ENCODE measurements at places on chromosomes 4 and X.

GRCh38 chrX:77493677-77494553, 46.7 kb downstream of the FGF16 start:
- no peak for DNase-seq

DNA sequence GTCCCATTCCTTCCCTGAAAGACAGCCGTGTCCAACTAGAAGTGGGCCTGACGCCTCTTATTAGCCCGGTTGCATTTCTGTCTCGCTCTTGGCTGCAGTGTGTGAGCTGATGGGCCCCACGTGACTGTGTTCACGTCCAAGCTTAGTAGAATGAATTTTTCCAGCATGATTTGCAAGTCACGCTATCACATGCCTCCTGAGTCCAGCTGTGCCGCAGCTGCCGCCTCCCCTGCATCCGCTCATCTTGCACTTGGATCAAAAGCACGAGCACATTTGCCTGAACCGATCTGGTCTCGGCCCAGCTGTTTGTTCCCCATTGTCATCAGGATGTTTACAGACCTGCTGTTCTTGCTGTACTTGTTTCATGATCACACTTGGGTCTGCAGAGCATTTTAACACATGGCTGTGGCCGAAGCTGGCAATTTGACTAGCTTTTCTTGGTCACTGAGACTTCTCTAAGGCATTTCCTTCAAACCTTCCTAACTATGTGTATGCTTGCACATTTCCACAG, 126.5 kb downstream of the KIT start:
- no peak for DNase-seq

DNA sequence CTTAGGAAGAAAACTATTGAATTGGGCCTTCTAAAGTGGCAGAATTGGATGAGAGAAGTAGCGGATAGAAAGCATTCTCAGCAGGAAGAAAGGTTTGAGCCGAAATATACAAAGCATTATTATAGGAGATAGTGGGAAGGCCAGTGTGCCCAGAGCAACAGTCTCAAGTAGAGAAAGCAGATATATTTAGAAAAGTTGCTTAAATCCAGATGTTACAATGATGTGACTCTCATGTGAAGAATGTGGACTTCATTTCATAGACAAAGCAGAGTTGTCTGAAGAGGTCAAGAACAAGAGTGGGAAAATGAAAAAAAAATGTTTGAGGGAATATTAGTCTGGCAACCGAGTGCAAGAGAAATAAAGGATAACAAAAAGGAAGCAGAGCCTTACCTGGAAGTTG, 66.9 kb downstream of the SYNPO2 start:
- no peak for DNase-seq

DNA sequence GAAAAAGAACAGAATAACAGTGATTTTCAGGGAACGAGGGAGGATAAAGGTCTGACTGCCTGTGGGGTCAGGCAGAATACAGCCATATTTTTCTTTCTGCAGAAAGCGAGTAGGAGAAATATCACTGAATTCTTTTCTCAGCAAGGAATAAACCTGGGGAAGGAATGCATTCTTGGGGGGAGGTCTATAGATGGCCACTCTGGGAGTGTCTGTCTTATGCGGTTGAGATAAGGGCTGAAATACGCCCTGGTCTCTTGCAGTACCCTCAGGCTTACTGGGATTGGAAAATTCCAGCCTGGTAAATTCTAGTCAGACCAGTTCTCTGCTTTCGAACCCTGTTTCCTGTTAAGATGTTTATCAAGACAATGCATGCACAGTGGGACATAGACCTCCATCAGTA, 26.3 kb downstream of the CNGA1 start:
- DNase-seq, result no peak

DNA sequence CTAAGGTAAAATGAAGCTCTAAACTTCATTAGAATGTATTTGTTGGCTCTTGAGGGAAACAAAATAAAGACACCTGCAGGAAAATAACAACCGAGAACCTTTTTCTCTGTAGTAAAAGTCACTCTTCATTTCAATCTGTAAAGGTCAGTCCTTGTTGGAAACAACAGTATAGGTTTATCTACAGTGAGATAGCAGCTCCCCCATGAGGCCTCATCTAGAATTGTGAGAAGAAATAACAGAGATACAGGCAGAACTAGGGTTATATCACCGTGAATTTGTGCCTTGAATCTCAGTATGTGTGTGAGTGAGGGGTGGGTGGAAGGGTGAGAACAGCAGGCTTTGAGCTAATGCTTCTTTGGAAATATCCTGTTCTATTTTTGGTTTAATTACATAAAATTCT, 107.8 kb upstream of the FMR1 start:
- DNase-seq, result no peak

DNA sequence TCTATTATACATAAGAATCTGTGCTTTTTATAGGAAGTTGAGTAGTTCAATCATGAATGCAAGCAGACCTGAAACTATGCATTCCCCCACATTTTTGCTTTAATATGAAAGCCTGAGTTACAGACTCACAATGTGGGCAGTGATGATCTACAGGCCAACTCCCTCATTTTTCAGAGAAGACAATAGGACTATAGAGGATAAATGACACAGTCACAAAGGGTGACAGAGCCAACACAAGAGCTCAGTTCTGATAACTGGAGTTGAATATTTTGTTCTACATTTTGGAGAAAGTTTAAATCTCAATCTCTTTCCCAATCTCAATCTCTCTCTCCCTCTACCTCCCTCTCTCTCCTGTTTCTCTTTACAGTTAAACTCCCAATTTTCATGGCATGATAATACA, 27.0 kb downstream of the MBNL3 start:
- no peak for DNase-seq

- no peak for DNase-seq
Measured at GRCh38 chr4:89469930-89470375, 162.4 kb upstream of the GPRIN3 start.
